Right renal pelvis (tissue), 4 donors: ENCODE measurements at places on chromosomes 13 and 19. TPM values are rescaled to one million over a fixed set of nuclear protein-coding genes. Genes with fewer than 3 reads are reported as not detected.

CEBPA gene
- polyA plus RNA-seq = 3.1 TPM

FFAR3 gene
- polyA plus RNA-seq = 0.25 TPM

DNA sequence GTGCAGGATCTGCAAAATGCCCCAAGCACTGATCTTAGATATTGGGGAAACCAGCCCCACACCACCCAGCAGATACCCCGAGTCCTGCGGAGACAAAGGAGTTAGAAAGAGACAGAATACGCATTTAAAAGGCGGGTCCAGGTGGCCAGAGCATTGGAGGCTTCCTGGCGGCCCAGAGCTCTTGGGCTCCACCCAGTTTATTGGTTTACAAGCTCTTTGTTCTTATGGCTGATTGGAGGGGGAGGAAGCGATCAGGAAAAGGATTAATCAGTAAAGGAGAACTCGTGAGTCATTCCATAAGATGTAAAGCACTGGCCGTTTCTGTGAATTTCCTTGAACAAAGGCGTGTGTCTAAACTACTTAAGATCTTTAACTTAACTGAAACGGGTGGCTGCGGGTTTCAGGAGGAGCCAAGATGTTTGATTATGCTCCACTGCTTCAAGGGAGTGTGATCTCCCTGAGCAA lies 926 bp downstream of the ZNF587 start:
- no peak for DNase-seq

- no peak for DNase-seq
Observed at GRCh38 chr13:59488436-59488835, 675.3 kb downstream of the DIAPH3 start.

- DNase-seq = no peak
Observed at GRCh38 chr13:97515643-97516042, 81.7 kb downstream of the RAP2A start.

- no peak for DNase-seq
Observed at GRCh38 chr19:45780146-45780447, 2.2 kb downstream of the DMPK start.
